ENCODE measurements at places on chromosomes 11 and 22.

DNA sequence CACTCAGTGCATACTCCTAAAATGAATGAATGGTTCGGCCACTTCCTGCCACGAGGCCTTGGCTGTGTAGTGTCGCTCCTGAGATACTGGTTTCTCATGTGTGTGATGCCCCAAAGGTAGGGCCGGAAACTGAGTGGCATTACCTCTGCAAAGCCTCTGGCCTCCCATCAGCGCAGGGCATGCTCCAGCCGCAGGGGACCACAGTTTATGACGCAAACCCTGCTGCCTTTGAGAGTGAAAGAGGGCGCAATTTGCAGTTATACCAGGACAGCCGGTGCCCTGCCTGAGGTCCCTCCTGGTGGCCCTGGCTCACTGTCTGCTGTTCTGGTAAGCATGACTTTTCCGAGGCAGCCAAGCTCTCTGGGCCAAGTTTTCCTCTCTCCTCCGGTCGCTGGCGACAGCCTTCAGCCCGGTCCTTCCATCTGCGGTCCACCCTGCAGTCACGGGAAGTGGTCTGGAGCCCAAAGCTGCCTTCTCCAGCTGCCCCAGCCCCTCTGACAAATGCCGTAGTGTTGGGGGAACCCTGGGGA is 2.4 kb upstream of the FGF3 start:
- DNase-seq, result no peak

DNA sequence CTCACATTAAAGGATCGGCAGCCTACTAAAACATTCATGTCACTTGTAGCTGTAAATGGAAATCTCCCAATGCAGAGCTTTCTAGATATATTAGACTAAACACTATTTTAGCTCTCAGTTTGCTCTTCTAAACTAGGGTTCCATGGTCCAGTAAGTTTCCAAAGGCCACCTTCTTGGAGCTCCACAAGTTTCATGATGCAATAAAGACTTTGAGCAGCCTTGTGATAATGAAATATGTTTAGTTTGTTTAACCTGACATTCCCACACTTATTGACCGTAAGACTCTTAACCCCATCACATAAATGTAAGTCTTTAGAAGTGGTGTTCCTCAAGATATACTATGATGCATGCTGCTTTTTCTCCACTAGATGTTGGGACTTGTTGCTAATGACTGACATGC is 87.7 kb downstream of the TRIM44 start:
- DNase-seq, result no peak

DNA sequence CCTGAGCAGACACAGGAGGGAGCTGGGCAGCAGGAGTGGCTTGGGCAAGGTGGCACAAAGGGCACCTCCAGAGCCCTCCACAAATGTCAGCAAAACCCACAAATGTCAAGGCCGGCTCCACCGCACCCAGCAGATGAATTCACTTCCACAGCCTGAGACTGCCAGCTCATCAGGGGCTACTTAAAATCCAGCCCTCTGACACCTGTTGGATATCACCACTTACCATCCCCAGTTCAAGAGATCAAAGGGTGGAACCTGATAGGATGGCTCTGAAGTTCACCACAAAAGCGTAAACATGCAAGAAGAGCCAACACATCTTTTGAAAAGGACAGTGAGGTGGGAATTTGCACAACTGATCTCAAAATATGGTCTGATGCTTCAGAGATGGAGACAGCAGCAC is 168.6 kb upstream of the GRK3 start:
- DNase-seq, result no peak

GRCh38 chr11:123577081-123577598 is 77.3 kb downstream of the SCN3B start:
- peak; percentile 64 for DNase-seq

DNA sequence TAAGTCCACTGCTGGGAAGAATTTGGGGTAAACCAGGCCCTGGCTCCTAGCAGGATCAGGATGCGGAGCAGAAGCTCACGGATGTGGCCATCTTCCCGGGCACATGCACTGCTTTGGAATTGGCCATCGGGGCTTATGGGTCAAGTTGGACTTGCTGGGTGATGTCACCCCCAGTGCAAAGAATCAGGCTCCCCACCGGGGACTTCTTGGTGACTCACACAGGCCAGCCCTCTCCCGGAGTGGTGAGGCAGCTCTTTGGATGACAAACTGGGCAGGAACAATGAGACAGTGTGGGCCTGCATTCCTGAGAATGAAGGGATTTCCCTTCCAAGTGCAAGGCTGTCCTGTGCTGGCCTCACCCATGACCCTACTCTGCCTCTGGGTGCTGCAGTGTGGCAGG is 128.8 kb upstream of the ANO1 start:
- peak; percentile 69 for DNase-seq

- DNase-seq, result no peak
These were observed 262.8 kb downstream of the BRD1 start for GRCh38 chr22:49564666-49565515.

- DNase-seq, result peak; percentile 48
These were observed 2.2 kb upstream of the RPS6KA4 start for GRCh38 chr11:64356498-64357411.

DNA sequence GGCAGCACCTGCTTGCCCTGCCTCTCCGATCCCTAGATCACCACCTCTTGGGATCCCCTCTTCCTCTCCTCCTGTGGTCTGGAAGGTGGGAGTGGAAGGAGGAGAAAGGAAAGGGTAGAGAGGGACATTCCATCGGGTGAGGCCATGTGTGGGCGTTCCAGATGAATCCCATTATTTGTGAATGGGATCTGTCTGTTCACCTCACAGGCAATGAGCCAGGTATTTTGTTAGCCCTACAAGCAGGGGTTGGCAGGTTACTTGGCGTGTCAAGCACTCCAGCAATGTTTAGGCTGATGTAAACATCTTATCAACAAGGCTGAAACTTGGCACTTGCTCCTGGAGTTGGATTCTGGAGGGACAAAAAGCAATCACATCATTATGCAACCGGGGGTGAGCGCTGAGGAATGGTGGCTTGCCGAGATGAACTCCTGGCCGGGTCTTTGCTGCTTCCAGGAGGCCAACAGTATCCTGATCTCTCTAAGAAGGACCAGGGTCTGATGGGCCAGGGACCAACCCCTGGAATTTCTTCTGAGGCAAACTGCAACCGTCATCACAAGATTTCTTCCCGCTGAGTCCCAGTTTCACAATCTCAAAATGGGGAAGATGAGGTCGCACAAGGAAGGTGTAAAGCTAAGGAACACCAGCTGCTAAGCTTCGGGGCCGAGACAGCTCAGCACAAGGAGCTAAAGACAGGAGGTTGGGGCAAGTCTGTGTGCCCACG is 7.8 kb downstream of the ADAMTS8 start:
- DNase-seq, result peak; percentile 51

DNA sequence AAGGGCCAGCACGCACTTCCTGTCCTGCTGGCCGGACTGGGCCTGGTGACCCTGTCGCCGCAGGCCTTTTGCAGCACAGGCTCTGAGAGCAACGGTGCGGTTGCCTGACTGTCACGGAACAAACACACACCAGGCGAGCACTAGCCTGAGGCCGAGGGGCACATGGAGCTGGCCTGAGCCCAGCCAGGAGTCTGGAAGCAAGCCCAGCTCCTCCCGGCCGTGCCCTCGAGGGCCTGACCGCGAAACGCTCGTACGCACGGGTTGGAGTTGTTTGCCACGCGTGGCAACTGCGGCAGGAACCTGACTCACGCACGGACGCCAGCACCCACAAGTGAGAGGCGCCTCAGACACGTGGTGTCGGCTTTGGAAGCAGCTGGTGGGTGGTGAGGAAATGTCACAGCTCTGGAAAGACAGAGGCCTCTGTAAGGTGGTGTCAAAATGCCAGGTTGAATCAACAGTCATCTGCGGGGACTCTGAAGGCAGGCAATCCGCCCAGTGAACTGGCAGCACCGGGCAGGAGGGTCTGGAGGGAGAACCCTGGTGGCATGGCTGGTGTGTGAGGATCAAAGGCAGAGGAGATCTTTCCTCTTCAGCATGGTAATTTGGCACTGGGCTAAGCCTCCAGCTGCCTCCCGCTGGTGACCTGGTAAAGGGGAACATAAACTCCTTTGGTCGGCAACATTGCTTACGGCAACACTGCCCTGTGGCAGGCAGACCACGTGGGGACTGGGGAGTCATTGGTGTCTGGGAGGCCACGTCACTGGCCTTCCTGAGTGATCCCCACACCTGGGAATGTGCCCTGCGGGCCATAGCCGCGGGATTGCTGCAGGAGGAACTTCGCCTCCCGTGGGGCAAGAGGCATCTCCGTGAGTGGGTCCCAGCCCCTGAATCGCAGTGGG is 15.3 kb upstream of the IL17REL start:
- no peak for DNase-seq

- DNase-seq, result no peak
These were observed 11.4 kb downstream of the LPXN start for GRCh38 chr11:58564231-58564630.

- DNase-seq, result no peak
These were observed 190.0 kb downstream of the PGR start for GRCh38 chr11:100939571-100939970.

- DNase-seq, result no peak
These were observed 1422.9 kb downstream of the TBC1D22A start for GRCh38 chr22:48185071-48186055.

DNA sequence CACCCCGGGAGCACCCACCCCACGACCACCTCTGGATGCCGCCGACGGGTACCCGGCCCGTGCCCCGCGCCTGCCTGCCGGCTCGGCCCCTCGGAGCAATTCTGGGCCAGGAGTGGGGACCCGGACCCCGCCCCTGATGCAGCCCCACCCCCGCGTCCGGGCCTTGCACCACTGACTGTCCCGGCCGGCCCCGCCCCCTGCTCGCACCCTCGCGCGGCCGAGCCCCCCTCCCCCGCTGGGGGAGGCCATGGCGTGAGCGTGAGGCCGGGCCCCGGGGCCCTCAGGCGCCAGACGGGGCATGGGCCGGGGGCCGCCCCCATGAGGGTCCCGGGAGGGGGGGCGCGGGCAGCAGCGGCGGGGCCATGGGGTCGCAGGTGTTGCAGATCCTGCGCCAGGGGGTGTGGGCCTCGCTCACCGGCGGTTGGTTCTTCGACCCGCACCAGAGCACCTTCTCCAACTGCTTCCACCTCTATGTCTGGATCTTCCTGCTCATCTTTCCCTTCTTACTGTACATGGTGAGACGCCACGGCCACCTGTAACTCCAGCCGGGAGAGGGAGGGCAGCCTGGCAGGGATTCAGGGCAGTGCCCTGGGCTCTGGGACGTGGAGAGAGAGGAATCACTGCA is 486 bp downstream of the PCNX3 start:
- no peak for DNase-seq
